Fibroblast of skin of right quadriceps (primary cell): ENCODE measurements at places on chromosomes 1 and 21.

GRCh38 chr1:50487725-50488124 is 64.5 kb upstream of the DMRTA2 start:
- DNase-seq = no peak

DNA sequence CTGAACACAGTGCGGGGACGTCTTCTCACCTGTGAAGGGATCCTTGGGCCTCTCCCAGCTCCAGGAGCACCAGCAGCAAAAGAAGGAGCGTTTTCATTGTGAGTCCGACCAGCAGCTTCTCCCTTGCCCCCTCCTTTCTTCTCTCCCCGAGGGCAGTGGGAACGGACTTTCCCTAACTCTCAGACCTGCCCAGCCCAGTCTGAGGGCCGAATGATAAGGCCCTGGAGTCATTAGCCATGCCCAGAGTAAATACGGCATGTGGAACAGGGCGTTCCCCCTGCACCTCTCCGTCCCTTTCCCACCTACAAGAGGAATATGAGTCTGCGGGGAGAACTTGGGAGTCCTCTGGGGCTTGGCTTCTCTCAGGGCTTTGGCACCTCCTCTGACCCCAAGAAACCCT is at the start of gene CTSE:
Gene CTSE (minus strand): TSS at position 201 of the 400 bp plus-strand sequence. CDS start 104 bp downstream, at position 97.
- DNase-seq = no peak

DNA sequence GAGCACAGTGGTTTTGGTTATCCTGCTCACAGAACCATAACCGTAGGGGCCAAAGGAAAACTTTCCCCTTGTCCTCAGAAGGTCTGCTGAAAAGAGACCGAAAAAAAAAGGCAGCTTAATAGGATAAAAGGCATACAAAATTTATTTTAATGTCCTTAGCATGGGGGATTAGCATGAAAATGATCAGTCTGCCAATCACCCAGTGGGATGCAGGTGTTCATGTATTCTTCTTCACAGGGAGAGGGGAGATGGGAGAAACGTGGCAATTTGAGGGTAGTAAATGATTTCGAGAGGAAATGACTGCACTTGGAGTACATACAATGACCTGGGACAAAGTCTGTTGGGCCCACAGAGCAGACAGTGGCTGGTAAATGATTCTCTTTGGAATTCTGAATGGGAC is 194.0 kb downstream of the AJAP1 start:
- DNase-seq = no peak

- peak; percentile 56 for DNase-seq
These were observed 14.6 kb downstream of the MED18 start for GRCh38 chr1:28343405-28343804.

GRCh38 chr1:6880951-6881690 is 95.9 kb downstream of the CAMTA1 start:
- no peak for DNase-seq

DNA sequence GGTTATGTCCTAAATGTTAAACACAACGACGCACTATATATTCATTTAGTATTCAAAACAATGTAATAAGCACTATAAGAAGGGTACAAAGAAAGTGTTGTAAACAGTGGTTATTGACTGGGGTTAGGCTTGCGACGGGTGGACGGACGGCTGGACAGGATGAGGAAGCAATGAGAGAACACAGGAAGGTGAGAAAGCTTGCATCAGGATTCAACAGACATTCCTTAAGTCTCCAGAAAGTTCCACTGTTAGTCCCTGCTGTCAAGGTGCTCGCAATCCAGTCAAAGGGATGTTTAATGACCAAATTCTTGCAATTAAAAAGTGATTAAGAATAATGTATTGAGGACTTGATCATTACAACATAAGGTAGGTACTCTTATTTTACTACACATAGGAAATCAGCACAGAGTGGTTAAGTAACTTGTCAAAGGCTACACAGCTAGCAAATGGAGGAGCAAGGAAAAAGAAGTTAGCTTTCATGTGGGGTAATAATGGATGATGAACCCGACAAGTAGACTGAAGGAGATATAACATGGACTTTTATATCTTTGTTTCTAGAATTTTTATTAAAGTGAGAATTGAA is 994 bp upstream of the ACBD6 start:
- DNase-seq = no peak

GRCh38 chr1:69534829-69535228 is 32.9 kb upstream of the LRRC7 start:
- no peak for DNase-seq
